ENCODE measurements at places on chromosomes 2 and 18.
A peak's percentile ranks its signal among the peaks of the same experiment; 100 is the strongest.

- no peak for DNase-seq
Measured at GRCh38 chr2:229084447-229084846, 186.6 kb downstream of the PID1 start.

DNA sequence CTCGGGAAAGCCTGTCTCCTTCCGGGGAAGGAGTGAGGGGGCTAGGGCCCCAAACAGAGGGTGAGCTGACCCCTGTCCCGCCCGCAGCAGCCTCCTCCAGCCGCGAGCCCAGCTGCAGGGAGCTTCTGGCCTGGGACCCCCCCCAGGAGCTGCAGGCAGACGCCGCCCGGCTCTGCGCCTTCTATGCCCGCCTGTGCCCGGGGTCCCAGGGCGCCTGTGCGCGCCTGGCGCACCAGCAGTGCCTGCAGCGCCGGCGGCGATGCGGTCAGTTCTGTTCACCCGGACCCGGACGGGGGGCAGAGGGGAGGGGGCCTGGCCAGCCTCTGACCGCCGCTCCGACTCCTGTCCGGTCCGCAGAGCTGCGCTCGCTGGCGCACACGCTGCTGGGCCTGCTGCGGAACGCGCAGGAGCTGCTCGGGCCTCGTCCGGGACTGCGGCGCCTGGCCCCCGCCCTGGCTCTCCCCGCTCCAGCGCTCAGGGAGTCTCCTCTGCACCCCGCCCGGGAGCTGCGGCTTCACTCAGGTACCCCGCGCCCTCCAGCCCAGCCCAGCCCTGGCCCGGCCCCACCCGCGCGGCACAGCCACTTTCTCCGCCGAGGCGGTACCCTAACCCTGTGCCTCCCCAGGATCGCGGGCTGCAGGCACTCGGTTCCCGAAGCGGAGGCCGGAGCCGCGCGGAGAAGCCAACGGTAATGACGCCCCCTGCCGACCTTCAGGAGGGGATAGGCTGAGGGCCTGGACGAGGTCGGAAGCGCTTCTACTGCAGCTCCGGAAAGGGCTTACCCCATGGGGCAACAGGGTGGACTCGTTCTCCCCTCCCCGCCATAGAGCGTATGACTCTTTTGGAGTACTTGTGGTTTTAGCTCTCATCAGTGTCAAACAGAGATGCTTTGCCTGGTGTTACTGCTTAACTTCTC is 2.0 kb upstream of the CHRND start:
- DNase-seq, result no peak

DNA sequence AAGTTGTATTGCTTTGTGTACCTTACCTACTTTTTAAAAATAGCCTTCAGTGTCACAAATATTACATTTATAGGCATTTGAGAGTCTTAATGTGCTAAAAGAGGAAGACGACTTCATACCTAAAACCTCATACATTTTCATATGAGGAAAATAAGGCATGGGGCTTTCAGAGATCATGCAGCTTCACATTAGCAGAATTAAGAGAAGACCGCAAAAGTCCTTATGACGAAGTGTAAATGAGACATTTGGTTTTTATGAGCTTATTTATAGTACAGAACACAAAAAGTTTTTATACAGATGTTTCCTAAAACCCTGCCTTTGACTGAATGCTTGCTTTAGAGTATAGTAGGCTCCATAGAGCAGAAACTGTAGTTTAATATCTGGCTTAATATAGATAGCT is 10.1 kb upstream of the CCDC138 start:
- no peak for DNase-seq

DNA sequence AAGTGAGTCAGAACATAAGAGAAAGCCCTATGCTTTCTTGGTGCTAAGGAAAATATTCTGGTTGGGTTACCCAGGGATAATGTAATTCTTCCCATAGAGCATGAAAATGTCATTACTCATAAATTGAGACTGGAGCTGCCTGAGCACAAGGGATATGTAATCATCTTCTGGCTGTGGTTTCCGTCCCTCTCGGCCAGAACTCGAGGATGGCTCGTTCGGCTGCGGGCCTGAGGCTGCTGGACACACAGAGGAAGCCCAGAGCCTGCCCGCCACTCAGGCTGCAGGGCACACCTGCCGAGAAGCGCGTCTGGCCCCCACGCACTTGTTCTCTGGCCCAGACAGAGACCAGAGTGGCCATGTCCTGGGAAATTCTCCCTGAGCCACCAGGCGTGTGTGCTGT is 104.9 kb downstream of the ASAP2 start:
- DNase-seq, result peak; percentile 32

- DNase-seq, result no peak
Measured at GRCh38 chr2:101796825-101797600, 99.5 kb downstream of the MAP4K4 start.

- no peak for DNase-seq
Measured at GRCh38 chr2:132953771-132954170, 283.8 kb upstream of the LYPD1 start.

GRCh38 chr2:235832941-235833340 is 335.2 kb downstream of the GBX2 start:
- no peak for DNase-seq

- DNase-seq, result no peak
Measured at GRCh38 chr2:37149626-37150322, 7.0 kb downstream of the EIF2AK2 start.

- DNase-seq, result no peak
Measured at GRCh38 chr2:10356439-10356811, 53.7 kb downstream of the HPCAL1 start.

GRCh38 chr2:71548646-71549425 is 95.5 kb downstream of the DYSF start:
- peak; percentile 69 for DNase-seq

DNA sequence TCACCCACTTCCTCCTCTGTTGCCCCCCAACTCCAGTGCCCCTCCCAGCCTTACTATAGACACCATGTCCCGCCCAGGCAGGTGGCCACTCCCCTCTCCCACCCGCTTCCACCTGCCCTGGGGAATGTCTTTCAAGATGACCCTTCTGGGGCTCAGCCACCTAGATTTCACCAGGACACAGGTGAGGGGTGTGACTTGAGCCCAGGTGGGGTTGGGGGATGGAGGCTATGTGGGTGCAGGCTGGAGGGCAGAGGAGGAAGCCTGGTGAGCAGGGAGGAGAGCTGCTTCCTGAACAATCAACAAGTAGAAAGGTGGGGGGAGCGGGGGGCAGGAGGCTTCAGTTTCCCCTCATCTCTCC is 8.7 kb downstream of the ADRA2B start:
- no peak for DNase-seq

DNA sequence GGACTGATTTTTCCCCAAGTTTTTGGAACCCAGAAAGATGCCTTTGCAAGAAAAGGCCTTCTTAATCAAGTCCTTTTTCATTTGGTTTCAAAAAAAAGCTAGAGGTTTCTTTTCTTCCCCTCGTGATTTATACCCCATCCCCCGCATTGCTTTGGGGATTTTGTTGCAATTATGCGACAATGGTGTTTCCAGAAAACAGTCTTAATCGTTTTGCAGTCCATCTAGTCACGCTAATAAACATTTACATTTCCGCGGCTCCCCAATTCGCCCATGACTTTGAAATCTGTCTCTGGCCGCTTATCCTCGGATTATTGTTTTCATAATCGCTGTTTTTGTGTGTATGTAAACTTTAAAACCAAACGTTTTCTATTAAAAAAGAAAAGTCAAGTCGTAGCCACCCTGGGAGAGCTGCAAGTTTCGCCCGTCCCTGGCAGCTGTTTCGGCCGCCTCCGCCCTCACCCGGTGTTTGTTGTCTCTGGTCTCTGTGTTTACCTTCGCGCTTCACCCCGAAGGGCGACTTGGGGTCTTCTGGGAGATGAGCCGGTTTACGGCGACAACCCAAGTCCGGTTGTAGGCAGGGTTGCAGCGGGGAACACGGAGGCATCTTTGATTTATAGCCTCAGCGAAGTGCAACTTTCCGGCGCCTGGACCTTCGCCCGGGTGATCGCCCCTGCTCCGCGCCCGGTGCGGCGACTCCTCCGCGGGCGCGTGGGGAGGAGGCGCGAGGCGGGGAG is 667 bp downstream of the SP9 start:
- DNase-seq, result no peak

GRCh38 chr2:46699934-46700256 is 215.7 kb downstream of the MCFD2 start:
- DNase-seq, result no peak

DNA sequence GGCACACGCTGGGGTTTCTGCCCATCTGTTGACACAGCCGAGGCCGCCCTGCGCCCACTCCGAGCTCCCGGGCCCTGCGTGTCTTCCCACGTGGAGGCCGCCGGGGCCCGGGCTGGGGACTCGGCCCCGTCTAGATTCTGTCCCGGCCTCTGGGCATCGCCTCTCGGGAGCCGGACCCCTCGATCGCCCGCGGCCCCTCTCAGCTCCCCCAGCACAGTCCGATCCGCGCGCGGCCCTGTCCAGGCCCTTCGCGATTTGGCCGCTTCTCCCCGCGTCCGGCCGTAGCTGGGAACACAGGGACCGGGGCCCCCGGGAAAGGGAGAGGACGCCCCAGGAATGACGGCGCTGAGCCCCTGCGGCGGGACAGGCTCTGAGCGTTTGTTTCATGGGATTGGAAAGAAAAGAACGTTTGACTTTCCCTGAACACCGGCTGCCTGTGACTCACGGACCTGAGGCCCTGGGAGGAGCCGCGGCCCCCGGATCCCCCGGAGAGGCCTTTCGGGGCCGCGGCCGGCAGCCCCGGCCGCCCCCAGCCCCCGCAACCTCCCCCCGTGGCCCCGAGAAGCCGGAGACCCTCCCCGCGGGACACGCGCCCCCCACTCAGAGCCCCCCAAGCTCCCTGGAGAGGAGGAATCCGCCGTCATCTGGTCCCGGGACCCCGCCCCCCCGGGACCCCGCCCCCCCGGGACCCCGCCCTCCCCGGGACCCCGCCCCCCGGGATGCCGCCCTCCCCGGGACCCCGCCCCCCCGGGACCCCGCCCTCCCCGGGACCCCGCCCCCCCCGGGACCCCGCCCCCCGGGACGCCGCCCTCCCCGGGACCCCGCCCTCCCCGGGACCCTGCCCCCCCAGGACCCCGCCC is 62.7 kb upstream of the CTDP1 start:
- no peak for DNase-seq

GRCh38 chr2:173970516-173970924 is 5.3 kb upstream of the SP3 start:
- no peak for DNase-seq

- DNase-seq, result no peak
Measured at GRCh38 chr2:216536734-216537210, 38.1 kb downstream of the RPL37A start.
